KG1 (cell line): ENCODE measurements at places on chromosomes 1 and 21.

GRCh38 chr21:42683371-42684108, 30.1 kb downstream of the PDE9A start:
- no peak for DNase-seq

- DNase-seq: no peak
Observed at GRCh38 chr1:54768093-54768492, 3.8 kb upstream of the PARS2 start.

DNA sequence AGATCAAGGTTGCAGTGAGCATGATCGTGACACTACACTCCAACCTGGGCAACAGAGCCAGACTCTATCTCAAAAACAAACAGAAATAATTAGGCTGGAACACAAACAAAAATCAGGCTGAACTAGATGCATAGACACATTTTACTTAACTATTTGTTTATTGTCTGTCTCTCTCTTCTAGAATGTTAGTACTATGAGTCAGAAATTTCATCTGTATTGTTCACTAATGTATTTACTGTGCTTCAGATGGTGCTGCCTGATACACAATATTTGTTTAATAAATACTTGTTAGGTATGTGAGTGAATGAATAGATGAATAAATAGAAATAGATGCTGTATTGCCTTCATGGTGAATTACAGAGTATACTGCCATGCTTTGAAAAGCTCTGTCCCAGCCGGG, 6.0 kb upstream of the LIN28A start:
- DNase-seq: no peak

GRCh38 chr21:31682620-31683019, 23.1 kb downstream of the SOD1 start:
- no peak for DNase-seq

GRCh38 chr1:22101995-22102394, 40.9 kb downstream of the WNT4 start:
- DNase-seq: no peak

- no peak for DNase-seq
Observed at GRCh38 chr1:233544304-233544703, 69.6 kb upstream of the KCNK1 start.

DNA sequence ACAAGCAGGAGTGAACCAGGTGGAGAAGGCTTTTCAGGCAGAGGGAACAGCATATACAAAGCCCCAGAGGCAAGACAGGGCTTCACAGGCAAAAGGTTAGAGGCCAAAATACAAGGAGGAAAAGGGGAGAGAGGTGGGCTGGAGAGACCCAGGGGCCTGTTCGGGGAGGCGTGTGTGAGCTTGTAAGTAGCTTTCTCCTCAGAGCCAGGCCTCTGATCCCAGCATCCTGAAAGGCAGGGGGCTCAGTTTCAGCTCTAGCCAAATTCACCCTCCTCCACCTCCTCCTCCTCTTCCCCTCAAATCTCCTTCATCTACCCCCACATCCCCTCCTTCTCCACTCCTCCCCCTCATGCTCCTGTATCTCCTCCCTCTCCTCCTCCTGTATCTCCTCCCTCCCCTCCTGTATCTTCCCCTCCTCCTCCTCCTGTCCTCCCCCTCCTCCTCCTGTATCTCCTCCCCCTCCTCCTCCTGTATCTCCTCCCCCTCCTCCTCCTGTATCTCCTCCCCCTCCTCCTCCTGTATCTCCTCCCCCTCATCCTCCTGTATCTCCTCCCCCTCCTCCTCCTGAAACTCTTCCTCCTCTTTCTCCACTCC, 148.6 kb downstream of the ST6GALNAC5 start:
- no peak for DNase-seq

GRCh38 chr1:230752407-230752806, 5.2 kb downstream of the CAPN9 start:
- no peak for DNase-seq

- DNase-seq: no peak
Observed at GRCh38 chr1:180836449-180836848, 76.2 kb upstream of the KIAA1614 start.

DNA sequence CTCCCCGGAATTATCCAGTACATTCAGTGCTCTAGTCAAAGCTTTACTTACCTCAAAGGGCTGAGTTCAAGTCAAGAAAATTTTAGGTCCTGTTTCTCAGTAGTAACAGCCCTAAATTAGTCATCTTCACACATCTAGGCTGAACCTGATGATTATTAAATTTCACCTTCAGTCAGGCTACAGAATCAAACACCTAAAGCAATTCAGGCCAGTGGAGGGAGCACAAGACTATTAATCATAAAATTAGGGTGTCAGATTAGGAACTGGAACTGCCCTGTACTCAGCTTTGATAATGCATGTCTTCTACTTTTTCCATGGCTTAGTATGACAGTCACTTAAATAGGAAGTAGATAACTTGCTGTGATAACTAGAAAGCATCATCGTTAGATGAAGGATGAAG, 28.4 kb upstream of the BCAS2 start:
- DNase-seq: no peak

DNA sequence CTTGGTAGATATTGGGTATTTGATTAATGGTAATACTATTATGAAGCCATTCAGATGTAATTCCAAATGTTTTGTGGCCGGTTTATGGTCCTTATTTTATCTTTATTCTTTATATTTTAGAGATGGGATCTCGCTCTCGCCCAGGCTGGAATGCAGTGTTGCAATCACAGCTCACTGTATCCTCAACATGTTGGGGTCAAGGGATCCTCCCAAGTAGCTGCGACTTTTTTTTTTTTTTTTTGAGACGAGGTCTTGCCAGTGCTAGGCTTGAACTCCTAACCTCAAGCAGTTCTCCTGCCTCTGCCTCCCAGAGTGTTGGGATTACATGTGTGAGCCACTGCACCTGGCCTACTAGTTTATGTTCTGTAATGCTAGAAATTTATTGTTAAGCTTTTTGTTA, 4.7 kb downstream of the DDI2 start:
- DNase-seq: no peak

GRCh38 chr1:205225901-205226765, 1.6 kb upstream of the TMCC2 start:
- DNase-seq: no peak

- DNase-seq: no peak
Observed at GRCh38 chr1:193457676-193458075, 271.3 kb upstream of the B3GALT2 start.
